Activated CD4-positive, alpha-beta T cell treated with anti-CD3 and anti-CD28 coated beads, Interleukin-2, amount 50 U/mL, for 1 hour (primary cell): ENCODE measurements at places on chromosomes 7 and 10.

- DNase-seq: no peak
Measured at GRCh38 chr10:128481152-128481840, 355.1 kb upstream of the MKI67 start.

DNA sequence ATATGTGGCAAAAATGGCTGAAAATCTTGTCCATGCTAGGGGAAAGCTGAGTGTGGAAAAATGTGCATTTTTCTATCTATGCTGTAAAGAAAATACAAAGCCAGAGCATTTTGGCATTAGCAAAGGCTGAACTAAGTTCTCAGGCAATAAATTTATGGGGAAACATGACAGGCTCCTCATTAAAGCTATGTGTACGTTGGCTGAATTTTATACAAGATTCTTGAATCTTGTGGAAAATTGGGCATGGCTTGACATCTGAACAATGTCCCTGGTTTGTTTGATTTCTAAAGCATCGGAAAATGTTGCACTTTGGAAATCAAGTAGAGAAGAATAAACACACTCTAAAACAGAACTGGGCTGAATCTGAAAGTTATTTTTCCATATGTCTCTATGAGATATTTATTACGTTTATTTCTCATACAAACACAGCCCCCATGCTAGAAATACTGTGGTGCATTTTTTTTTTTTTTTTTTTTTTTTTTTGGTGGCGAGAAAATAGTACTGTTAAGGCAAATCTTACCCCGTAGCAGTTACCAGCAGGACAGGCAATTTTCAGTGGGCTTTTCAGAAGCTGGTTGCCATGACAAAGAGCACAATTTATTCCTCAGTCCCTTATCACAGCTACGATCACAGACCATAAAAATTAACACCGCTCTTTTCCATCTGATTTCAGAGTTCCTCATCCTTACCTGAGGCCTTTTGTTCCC lies 16.9 kb downstream of the CPA1 start:
- DNase-seq: no peak

GRCh38 chr7:30023524-30023923 lies 3.0 kb downstream of the FKBP14 start:
- no peak for DNase-seq

DNA sequence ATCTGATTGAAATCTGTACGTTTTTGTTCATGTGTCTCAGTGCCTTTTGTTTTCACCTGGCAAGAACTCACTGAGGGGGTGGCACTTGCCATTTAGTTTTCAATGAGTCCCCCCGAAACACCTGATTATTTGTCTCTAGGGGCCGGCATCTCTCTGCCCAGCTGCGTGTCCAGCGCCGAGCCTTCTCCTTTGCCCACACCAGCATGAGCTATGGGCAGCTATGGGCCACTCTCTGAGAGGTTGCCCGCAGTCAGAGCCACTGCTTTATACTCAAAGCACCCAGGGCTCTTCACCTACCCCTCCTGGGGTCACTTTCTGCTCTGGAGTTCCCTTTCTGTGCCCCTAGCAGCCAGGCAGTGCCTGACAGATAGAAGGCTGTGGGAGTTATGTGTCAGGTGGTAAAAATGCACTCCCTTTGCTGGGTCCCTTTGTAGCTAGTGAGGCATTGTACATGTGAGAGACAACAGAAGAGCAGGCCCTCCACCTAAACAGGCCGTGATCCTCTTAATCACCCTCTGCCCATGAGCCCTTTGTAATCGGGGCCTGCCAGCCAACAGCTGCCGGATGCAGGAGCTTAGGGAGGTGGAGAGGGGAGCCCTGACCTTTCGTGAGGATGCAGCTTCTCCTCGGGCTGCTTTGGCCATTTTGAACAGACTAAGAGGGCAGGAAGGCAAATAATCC lies 133.1 kb upstream of the NPS start:
- DNase-seq: no peak

- DNase-seq: no peak
Measured at GRCh38 chr10:90363799-90364483, 493.9 kb downstream of the HTR7 start.

- DNase-seq: no peak
Measured at GRCh38 chr7:92788559-92789183, 47.7 kb downstream of the CDK6 start.

DNA sequence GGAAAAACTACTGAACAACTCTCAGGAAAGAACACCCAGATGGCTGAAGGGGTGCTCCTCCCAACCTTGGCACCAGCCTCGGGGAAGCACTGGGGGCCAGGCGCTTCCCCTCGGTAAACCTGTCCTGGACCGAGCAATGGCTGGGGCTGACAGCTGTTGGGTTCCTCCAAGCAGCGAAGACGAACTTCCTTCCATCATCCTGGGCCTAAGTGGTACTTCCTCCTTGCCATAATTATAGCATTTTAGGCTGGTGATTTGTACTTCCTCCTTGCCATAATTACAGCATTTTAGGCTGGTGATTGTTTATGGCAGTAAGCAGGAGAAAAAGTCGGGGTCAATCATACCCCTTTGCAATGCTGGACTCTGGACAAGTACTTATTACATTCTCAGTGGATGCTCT lies 69.3 kb downstream of the MYOF start:
- DNase-seq: no peak

DNA sequence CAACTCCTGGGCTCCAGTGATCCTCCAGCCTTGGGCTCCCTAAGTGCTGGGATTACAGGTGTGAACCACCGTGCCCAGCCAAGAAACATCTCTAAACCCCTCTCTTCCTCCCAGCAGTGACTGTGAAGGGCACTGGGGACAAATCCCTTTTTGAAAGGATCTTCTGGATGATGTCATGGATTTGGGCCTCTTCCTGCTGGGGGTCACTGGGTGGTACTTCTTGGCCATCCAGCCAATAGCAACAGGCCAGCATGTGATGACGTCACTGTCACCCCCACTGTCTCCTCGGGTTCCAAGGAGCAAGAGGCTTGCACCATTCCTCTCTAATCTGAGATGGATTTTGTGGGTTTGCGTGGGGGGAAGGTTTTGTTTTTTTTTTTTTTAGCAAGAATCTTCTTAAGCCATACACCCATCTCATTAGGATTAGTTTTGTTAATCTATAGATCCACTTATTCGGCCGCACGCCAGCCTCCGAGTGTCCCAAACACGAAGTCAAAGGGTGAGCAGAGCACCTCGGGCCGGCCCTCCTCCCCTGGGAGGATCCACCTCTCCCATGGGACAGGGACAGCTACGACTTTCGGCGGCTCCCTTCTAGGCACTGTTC lies 29.4 kb upstream of the TNRC18 start:
- DNase-seq: no peak

- DNase-seq: no peak
Measured at GRCh38 chr7:66682350-66683093, 53.8 kb downstream of the KCTD7 start.

DNA sequence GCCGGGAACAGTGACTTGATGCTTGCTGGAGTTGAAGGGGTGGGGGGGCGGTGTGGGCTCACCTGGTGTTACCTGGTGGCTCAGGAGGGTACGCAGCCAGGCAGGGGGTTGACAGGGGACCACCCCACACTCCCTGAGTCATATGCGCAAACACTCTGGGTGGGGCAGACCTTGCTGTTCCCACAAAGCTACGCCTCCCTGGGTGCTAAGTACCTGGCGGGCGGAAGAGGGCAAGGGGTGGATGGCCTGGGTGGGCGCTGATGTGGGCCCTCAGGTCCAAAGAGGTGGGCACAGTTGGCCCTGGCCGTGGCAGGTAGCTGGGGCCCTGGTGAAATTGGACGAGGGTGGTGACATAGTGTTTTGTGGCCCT lies 13.9 kb downstream of the STX1A start:
- no peak for DNase-seq

DNA sequence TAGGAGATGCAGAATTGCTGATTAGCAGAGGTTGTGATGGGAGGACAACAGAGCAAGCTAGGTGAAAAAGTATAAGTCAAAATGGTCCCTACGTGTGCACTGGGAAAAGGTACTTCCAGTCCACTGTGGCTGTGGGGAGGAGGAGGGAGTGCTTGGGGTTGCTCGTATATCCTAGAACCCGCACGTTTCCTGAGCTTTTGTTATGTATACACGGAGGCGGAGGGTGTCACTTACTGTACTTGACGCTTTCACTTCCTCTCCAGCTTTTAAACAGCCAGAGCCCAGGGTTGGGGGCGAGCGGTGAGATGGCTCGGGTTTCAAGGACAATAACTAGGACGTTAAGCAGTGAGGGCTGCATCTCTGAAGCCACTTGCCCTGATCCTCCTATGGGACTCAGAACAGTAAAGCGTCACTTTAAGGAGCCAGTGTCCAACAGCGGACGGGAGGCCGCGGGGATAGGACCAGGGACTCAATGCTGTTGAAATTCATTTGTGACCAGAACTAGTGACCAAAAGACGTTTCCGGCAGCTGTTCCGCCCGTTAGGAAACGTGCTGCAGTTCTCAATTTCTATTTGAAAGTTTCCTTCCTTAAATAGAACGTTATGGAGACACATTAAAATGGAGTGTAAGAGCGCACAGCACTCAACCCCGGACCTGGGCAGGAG lies 985 bp upstream of the ETV1 start:
- no peak for DNase-seq

- DNase-seq: no peak
Measured at GRCh38 chr10:29411666-29412315, 122.9 kb downstream of the LYZL1 start.
